Bone marrow (tissue), 2 donors: ENCODE measurements at places on chromosomes 4 and X.

- no peak for DNase-seq
Observed at GRCh38 chr4:124890522-124890921, 178.0 kb upstream of the ANKRD50 start.

GRCh38 chr4:17962171-17962570 is 59.4 kb downstream of the LCORL start:
- DNase-seq: no peak

DNA sequence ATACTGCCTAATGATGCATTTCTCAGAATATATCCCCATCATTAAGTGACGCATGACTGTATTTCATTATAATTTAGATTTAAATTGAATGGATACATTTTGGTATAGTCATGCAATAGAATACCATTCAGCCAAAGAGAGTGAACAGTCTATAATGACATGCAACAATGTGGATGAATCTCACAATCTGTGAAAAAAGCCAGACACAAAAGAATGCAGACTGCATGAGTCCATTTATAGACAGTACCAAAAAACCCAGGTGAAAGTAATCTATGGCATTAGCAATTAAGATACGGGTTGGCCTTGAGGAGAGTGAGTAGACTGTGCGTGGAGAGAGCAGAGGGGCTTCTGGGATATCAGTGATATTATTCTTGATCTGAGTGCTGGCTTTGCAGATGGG is 239.7 kb upstream of the PGRMC2 start:
- no peak for DNase-seq

- no peak for DNase-seq
Observed at GRCh38 chr4:7666744-7667143, 232.0 kb upstream of the PSAPL1 start.

DNA sequence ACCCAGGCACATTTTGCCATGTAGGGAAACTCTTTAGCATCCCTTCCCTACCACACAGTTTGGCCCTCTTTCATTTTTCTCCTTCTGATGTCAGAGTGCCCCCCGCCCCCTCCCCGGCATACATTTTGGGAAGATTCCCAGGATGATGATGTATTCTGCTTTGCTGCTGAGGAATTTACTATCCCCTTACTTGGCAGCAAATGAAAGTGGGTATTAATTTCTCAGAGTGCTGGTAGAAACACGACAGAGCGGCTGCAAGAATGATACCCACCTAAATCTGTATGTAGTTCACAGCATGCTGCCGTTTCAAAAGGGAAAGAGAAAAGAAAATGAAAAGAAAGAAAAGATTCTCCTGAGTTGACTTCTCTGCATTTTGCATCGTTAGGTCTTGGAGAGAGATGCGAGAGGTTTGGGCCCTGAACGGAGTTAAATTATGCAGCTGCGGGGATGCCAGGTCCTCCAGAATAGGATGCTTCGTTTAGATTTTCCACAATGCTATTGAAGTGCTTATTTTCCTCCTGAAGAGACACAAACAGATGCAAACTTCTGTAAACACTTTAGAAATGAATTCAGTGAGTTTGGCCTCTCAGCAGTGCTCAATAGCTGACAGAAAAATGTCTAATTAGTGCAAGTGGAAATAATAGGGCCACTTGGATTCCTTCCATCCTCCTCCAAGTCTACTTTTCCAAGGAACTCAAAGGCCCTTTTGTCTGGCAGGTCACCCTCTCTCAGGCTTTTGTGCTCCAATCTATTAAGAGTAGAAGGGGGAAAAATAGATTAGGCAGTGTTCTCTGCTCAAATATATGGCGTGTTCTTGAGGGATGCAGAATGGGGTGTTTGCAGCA is 106.2 kb downstream of the ALPK1 start:
- DNase-seq: no peak

DNA sequence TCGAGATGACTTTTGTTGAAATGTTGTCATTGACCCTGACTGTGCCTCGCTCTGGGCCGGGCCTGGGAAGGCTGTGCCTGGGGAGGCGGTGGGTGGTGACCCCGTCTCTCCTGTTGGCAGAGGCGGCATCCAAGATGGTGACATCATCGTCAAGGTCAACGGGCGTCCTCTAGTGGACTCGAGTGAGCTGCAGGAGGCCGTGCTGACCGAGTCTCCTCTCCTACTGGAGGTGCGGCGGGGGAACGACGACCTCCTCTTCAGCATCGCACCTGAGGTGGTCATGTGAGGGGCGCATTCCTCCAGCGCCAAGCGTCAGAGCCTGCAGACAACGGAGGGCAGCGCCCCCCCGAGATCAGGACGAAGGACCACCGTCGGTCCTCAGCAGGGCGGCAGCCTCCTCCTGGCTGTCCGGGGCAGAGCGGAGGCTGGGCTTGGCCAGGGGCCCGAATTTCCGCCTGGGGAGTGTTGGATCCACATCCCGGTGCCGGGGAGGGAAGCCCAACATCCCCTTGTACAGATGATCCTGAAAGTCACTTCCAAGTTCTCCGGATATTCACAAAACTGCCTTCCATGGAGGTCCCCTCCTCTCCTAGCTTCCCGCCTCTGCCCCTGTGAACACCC is 36.4 kb downstream of the HTRA3 start:
- DNase-seq: no peak

DNA sequence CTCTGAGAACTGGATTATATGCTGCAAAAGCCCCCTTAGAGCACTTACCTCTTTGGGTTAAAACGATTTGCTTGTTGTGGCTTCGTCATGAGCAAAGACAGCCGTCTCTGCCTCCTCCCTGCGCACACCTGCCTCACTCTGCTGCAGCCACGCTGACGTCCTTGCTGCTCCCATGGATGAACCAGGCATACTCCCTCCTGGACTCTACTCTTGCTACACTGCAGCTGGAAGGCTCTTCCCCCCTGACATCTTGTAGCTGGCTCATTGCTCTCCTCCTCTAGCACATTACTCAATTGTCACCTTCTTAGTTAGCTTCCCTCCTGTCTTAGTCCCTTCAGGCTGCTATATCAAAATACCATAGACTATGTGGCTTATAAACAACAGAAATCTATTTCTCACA is 59.3 kb downstream of the FAM114A1 start:
- no peak for DNase-seq

- DNase-seq: no peak
Observed at GRCh38 chr4:39047681-39048080, 14.4 kb upstream of the KLHL5 start.

GRCh38 chr4:139223682-139224317 is 46.8 kb upstream of the ELF2 start:
- no peak for DNase-seq

- DNase-seq: no peak
Observed at GRCh38 chrX:33014949-33015348, 196.4 kb downstream of the DMD start.

GRCh38 chr4:55498051-55498450 is 48.7 kb downstream of the CLOCK start:
- DNase-seq: no peak
